ENCODE measurements at places on chromosomes 1 and 21.

- DNase-seq: no peak
Observed at GRCh38 chr1:150955280-150955679, 19.4 kb downstream of the CERS2 start.

- no peak for DNase-seq
Observed at GRCh38 chr1:97204468-97204867, 482.9 kb downstream of the PTBP2 start.

DNA sequence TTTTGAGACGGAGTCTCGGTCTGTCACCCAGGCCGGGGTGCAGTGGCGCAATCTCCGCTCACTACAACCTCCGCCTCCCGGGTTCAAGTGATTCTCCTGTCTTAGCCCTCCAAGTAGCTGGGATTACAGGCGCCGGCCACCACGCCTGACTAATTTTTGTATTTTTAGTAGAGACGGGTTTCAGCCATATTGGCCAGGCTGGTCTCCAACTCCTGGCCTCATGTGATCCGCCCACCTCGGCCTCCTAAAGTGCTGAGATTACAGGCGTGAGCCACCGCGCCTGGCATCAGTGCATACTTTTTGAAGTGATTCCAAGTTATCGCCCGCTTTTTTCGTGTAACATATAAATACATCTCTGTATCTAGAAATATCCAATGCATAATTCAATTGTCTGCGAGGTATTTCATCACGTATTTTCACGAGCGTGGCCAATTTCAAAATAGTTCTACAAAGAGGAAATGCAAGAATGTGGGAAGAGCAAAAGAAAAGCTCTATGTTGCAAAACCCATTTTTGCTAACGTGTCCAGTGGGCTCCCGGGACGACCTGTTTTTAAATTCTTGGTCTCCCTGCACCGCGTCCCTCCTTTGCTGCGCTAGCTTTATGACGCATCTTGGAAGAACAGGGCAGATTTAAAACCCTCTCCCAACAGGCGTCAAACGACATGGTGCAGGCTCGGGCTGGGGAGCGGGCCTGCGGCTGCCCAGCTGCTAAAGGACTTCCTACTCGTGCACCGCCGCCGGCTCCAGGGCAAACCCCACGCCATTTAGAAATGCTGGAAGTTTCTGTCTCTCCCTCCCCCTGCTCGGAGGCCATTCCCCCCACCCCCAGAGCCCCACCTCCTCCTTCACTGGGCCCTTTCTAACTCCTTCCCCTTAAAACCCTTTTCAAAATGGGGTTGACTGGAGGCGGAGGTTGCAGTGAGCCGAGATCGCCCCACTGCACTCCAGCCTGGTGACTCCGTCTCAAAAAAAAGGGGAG is 923 bp upstream of the IFNGR2 start:
- no peak for DNase-seq

- DNase-seq: no peak
Observed at GRCh38 chr21:15732290-15732995, 2.7 kb downstream of the USP25 start.

- DNase-seq: no peak
Observed at GRCh38 chr21:45114072-45114471, 39.7 kb downstream of the ADARB1 start.

GRCh38 chr1:12049616-12050015 is 13.5 kb upstream of the TNFRSF8 start:
- DNase-seq: no peak

DNA sequence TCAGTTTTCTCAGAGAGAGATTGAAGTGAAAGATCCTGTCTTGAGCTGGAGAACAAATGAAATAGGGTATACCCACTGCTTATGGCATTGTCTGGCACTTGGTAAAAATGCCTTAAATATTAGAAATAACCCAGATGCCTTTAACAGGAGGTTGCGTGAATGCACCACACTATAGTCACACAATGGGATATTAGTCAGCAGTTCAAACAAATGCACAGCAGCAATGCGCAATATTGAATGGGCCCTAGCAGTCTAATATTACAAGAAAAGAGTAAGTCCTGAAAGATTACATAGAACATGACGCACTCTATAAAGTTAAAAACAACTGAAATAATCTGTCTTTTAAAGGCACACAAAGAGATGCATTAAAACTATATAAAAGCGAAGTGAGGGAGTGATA is 161.1 kb downstream of the EDEM3 start:
- DNase-seq: no peak

- no peak for DNase-seq
Observed at GRCh38 chr1:48610628-48611542, 138.9 kb upstream of the SPATA6 start.

- no peak for DNase-seq
Observed at GRCh38 chr1:156075162-156075561, 7.1 kb downstream of the MEX3A start.

DNA sequence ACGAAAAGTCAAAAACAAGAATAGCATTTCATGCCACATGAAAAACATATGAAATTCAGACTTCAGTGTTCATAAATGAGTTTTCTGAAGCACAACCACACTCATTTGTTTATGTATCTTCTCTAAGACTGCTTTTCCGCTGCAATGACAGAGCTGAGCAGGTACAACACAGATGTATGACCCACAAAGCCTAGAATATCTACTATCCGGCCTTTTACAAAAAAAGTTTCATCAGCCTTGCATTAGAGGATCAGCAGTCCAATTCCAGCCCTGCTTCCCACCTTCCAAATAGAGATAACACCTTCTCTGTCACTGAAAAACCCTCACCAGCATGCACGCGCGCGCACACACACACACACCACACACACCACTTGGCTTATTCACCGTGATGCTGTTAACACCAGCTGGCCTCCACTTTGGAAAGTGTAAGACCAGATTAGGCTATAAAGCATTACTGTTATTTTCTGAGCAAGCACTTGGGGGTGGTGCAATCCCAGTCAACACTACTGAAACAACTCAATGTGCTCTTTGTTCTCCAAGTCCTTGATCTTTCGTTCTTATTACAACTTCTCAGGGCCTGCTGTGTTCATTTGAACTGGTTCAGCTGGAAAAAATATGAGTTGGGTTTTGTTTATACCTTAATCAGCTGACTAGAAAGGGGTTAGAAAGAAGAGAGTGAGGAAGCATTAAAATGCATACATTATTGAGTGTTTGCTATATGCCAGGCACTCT is 90.0 kb downstream of the GLUL start:
- no peak for DNase-seq

DNA sequence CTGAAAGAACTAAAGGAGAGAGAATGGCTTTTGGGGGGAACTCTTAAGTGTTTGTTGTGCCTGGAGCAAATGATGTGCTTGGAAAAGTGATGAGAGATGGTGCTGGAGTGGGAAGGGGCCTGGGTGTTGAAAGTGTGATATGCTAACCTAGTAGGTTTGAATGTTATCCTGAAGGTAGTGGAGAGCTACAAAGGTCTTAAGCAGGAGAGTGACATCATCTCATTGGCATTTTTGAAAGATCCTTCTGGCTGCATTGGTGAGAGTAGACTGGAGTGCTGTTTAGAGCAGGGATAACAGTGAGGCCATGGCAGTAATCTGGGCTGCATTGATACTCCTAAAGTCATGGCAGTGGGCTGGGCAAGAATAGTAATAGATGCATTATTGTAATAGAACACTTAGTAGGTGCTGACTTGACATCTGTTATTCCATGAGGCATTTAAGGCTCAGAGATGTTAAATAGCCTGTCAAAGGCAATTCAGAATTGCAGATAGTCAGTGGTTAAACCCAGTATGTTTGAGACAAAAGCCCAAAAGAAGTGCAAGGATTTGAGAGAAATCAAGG is 44.5 kb downstream of the MDM4 start:
- no peak for DNase-seq

DNA sequence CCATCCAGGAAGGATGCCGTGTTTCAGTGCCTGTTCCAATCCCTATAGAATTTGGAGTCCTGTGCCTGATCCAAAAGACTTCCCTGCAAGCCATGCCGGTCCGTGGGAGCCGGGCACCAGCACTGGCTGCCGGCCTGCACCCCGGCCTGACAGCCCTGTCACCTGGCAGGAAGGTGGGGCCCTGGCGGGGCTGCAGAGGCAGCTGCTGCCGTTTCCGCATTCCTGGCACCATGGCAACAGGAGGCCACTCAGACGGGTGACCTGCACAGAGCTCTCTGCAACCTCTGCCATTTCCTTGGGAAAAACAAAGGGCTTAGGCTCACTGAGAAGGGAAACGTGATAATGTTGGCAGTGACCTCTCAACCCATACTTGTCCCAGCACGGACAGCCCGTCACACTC is 63.2 kb upstream of the TMEM51 start:
- no peak for DNase-seq

- DNase-seq: no peak
Observed at GRCh38 chr1:202155478-202156021, 4.9 kb downstream of the PTPN7 start.

DNA sequence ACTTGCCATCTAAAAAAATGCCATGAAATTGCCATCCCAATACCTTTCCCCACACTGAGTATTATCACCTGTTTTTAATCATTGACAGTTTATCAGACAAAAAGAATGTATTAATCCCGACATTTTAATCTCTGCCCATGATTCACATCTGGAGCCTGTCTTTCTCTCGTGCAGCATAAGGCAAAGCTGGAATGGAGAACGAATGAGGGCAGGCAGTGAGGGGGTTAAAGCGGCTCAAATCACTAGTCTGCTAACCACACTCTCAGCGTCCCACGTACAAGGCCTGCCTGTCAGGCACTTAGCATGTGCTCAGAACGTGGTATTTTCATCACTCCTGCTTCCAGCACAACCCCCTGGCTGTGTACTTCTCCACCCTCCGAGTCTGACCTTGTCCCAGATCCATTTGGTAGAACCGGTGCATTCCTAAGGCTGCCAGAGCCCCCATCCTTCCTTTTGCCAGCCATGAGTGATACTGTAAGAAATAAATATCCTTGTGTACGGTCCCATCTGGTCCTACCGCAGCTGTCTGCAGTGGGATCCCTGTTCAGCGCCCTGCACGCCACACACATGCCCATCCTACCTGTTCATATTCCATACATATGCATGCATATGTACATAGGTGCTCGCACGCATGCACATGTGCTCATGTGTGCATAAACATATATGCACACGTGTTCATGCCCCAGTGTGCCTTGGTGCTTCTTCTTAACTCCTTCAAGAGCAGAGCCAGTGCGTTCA is 34.6 kb upstream of the FHAD1 start:
- DNase-seq: no peak

GRCh38 chr1:55463814-55464475 is 248.8 kb upstream of the USP24 start:
- no peak for DNase-seq

GRCh38 chr1:78840453-78841271 is 165.9 kb downstream of the ADGRL4 start:
- no peak for DNase-seq

DNA sequence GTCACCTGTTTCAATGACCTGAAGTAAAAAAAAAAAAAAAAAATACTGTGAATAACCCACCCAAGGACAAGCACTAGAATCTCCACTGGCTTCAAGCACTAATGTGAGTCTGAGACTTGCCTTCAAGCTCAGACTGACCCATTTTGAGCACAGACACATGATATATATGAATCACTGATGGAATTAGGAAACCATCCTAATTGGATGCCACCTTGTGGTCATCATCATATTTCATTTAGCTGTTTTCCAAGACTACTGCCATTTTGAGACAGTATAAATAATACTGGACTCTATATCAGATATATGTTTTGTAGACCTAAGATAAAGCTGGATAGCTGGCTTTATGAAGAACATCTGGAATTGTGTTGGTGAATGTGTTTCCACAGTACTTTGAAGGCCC is 1232.0 kb downstream of the KCNT2 start:
- DNase-seq: no peak

DNA sequence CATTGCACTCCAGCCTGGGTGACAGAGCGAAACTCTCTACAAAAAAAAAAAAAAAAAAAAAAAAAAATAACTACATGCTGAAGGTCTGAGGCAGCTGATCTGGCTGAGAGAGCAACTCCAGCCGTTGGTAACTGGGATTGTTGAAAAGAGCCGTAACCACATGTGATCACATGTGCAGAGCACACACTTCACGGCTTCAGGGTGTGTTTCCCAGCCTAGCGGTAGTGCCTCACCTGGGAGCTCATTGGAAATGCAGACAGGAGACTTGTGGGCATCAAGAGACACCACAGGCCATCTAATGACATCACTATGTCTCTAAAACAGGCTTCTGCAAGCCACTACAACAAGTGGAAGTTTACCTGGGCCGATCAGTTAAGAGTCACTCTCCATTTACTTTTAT is 11.8 kb upstream of the OTUD7B start:
- DNase-seq: no peak

DNA sequence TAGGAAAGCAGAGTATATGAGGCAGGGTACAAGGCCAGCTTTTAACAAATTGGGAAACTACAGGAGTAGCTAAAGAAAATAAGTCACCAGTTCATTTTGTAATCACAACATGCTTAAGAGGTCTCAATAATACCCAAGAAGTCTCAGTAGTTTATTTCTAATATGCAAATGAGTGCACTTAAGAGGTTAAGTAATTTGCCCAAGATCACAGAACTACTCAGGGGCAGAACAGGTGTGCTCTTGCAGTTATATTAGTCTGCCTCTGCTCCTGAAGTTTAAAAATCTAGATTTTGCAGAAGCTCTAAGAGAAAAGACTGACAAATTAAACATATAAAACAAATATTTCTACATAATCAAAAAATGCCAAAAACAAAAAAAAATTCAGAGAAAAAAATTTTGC is 6.9 kb downstream of the EPS15 start:
- no peak for DNase-seq

DNA sequence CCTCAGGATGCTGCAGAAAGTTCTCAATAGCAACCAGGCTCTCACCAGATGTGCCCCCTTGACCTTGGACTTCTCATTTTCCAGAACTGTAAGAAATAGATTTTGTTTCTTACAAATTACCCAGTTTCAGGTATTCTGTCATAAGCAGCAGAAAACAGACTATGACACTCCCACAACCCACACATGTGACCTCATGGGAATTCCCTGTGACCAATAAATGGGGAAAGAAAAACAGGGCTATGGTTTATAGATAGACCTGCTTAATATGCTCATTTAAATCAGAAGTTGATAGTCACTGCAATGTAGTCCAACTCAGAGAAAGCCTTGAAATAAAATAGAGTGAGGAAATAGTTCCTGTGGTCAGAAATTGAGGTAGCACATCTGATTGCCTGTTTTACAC is 380.9 kb upstream of the PTBP2 start:
- DNase-seq: no peak

GRCh38 chr1:183218027-183218618 is 32.1 kb downstream of the LAMC2 start:
- DNase-seq: no peak

- DNase-seq: no peak
Observed at GRCh38 chr1:162193815-162194214, 124.3 kb downstream of the NOS1AP start.

GRCh38 chr21:31298618-31299269 is 45.3 kb downstream of the TIAM1 start:
- no peak for DNase-seq

- DNase-seq: no peak
Observed at GRCh38 chr1:50968821-50969610, 1.0 kb upstream of the CDKN2C start.
